Dorsolateral prefrontal cortex (tissue), 122 donors: ENCODE measurements at places on chromosomes 3 and 15.

- no peak for DNase-seq
Measured at GRCh38 chr15:89781891-89782618, 5.9 kb downstream of the MESP2 start.

DNA sequence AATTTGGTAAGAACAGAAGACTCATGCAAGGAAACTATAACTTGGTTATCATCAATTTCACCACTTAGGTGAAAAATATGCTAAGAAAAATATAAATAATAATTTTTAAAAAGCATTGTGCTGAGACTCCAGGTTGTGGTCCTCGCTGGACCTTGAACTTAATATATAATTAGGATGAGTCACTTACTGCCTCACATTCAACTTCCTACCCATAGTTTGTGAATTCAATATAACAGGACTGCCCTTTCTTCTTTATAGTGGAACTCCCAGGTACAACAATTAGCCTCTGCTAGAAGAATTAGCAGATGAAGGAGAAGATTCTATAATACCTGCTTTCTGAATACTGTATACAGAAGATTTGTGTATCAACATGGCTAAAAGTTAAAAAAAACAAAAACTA lies 149.1 kb upstream of the SPRED1 start:
- no peak for DNase-seq

- DNase-seq, result no peak
Measured at GRCh38 chr3:23743141-23743784, 62.5 kb upstream of the UBE2E1 start.

DNA sequence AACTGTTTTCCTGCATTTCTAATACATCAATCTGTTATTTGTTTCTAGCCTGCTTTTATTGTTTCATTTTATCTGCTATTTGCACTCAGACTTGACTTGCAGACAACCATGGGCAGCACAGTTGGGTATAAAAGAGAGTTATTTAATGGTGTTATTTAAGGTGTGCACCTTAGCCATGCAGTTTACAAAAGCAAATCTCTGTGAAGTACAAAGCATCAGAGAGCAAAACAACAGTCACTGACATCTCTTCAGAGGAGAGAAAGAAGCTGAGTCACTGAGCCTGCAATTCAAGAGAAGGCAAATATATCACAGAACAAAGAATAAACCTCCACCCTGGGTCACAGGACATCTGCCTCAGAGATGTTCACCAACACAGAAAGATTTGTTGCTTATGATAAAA lies 255.9 kb upstream of the ICE2 start:
- no peak for DNase-seq
